Activated T-cell treated with anti-CD3 and anti-CD28 coated beads, Interleukin-2, amount 50 U/mL, for 72 hours (primary cell): ENCODE measurements at places on chromosomes 5 and 9. TPM values are rescaled to one million over a fixed set of nuclear protein-coding genes. Genes with fewer than 3 reads are reported as not detected.

The SLCO6A1 gene
- not detected for total RNA-seq

The ZDHHC11 gene
- total RNA-seq = 28.3 TPM

The SLC27A4 gene
- 10.8 TPM for total RNA-seq

The FGF10 gene
- not detected for total RNA-seq

The BASP1 gene
- total RNA-seq = 1.2 TPM

The SHOC1 gene
- not detected for total RNA-seq

The PCDHGB4 gene
- not detected for total RNA-seq

The PDLIM4 gene
- 1.2 TPM for total RNA-seq

The GARIN3 gene
- 0.39 TPM for total RNA-seq

DNA sequence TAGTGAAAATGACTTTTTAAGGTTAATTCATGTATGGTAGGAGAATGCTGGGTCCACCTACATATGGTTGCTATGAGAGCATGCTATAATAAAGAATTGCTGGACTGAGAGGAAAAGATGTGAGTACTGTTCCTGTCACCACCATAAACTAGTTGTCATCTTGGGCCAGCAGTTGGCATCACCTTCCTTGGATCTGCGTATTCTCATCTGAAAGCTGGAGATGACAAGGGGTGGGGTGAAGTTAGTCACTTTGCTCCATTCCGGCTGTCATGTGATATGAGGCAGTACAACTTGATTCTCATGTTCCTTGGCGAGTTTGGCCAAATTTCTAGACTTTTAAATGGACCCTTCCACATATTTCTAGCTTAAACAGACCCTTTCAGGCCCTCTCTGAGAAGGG, 33.3 kb downstream of the PIP5K1B start:
- no peak for DNase-seq

GRCh38 chr5:174532455-174533453, 191.6 kb upstream of the MSX2 start:
- no peak for DNase-seq

DNA sequence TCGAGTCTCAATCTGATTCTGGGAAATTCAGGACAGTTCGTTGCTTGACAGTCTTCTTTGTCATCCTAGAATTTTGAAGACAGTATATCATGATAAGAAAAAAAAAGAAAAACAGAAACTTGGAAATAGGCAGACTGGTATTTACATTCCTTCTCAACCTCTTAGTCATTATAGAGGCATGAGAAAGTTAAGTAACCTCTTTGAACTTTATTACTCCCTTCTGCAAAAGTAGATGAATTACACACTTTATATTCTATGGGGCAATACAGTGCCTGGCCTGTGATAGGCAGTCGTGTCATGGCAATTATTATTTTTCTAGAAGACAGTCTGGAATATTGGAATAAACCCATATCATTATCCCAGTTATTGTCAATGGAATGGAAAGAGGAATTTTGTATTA, 828.9 kb downstream of the TLR4 start:
- DNase-seq = no peak

DNA sequence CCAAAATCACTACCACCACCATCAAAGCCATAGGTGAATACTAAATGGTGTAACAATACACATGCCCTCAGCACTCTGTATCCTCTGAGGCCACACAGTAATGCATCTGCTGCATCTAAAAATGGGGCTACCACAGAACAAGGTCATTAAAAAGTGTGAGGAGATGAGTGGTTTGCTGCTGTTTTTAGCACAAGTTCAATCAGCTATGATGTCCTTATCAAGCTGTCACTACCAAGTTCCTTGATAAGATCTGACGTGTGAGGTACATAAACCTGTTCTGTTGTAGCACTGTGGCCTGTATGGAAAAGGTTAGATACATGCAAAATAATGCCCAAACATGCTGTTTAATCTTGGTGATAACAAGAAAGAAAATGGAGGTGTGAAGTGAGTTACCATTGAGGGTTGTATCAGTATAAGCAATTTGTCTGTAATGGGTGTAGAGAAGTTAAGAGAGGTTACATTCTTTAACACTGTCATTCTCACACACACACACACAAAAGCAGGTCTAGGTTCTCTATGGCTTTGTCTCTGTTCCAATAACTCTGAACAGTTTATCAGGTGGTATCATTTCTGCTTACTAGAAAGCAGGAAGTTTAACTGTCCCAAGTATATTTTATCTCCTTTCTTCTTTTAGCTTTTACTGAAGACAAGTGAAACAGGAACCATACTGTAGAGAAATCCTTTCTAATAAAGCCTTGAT, 252.9 kb downstream of the CWC27 start:
- no peak for DNase-seq

DNA sequence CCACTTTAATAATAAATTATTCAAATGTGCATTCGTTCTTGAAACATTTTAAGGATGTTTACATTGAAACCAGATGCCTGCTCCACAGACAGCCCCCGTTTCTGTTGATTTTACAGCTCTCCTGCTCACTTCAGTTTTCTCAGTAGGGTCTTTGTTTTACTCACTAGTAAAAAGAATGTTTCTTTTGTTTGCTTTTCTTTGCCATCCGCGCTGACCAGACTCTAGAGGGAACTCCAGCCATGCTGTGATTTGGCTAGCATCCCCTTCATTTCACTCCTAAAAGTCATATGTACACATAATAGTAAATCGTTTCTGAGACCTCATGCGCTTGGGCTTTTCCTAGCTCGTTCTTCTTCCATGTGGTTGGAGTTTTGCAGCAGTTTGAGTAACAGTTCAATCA, 28.7 kb upstream of the PALM2AKAP2 start:
- DNase-seq = no peak

GRCh38 chr5:159515909-159516415, 185.7 kb upstream of the IL12B start:
- peak; percentile 83 for DNase-seq

- DNase-seq = peak; percentile 50
Measured at GRCh38 chr9:7756088-7756487, 43.5 kb downstream of the DMAC1 start.

DNA sequence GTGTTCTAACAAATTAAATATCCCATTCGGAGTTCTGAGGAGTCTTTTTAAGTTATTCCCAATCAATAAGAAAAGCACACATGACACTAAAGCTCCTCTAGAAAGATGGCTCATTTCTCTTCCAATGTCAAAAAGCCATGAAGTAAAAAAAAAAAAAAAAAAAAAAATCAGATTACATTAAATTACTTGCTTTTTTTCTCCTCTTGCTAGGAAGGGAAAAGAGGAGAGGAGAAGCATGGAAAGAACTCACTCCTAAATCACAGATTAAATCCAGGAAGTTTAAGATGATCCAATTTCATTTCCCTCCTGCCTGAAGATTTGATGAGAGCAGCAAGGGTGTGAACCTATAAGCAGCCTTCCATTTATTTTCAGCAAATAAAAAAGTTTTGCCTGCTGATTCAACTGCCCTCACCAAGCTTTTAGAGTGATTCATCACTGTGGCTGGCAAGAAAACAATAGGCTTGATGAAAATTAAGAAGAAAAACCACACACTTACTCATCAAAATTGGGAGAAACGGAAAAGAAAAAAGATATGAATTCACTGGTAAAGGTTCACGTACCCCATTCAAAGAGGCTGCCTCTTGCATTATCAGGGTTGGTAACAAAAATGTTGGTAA, 19.7 kb downstream of the MYO10 start:
- DNase-seq = no peak

DNA sequence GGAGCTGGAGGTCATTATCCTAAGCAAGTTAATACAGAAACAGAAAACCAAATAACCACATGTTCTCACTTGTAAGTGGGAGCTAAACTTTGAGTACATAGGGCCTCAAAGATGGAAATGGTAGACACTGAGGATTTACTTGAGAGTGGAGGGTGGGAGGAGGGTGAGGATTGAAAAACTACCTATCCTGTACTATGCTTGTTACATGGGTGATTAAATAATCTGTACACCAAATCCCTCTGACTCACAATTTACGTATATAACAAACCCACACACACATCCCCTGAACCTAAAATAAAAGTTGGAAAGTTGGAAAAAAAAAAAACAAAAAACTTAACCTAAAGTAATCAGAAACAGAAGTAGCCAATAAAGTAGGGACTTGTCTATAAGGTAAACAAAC, 48.8 kb upstream of the LARP1 start:
- no peak for DNase-seq

DNA sequence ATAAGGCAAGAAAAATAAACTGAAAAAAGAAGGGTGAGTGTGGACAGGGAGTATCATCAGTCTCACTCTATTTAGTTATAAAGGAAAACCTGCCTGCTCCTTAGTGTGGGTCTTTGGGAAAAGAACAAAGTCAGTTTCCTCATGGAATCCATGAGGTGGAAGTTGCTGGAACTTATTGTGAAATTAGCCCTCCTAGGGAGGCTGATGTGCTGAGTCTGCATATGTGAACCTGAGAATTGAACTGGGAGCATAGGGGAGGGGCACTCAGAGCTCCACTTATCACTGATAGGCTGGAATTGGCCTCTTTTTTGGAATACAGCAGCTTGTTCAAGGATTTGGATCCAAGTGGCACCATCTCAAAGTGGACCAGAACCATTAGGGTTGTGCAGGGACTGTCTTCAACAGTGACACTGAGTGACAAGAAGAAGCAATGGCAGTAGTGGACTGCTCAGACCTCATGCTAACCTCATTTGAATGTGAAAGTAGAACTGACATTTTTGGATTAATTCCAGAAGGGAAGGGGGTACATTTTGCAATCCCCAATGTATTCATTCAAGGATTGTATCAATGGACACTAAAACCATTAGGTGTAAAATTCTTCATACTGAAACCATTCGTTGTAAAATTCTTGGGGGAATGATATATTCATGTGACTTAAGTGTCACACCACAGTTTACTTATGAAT, 103.6 kb upstream of the KLF9 start:
- DNase-seq = no peak

DNA sequence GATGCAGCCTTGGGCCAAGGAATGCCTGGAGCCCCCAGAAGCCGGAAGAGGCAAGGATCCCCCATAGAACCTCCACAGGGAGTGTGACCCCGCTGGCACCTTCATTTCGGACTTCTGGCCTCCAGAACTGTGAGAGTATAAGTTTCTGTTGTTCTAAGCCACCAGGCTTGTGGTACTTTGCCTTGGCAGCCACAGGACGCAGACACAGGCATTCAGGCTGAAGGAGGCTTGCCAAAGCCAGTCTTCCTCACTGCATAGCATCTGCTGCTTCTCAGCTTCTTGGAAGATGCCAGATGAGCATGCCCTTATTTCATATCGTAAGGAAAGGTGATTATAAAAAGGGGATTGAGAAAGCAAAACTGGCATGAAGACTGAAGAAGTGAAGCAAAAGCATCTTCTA, 61.1 kb upstream of the TAS2R1 start:
- DNase-seq = no peak

- no peak for DNase-seq
Measured at GRCh38 chr5:133916479-133916878, 51.9 kb downstream of the C5orf15 start.
